ENCODE measurements at places on chromosomes 2 and 18.

GRCh38 chr2:203619267-203619878 is 84.3 kb upstream of the RAPH1 start:
- no peak for DNase-seq

DNA sequence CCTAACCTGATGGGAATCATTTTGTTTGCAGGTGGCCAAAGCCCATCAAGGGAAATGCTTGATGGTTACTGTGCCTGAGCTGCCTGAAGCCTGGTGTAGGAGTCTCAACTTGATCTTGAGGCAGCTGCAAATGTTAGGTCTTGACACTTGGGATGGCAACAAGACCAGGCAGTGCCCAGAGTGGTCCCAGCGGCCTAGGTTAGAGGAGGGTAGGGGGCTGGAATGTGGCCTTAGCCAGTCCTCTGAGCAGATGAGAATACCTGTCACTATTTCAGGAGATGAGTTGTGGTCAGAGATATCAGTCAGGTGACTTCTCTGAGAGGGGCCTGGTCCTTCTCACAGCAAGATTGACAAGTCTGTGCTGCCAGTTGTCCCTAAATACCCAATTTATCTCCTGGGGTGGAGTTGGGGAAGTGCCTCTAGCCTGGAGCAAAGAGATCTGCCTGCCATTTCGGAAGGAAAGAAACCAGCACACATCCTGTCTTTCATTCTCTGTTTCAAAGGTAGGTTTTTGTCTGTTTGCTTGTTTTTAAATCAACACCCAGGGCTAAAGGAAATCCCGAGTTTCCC is 13.4 kb downstream of the SPTBN1 start:
- DNase-seq = no peak

DNA sequence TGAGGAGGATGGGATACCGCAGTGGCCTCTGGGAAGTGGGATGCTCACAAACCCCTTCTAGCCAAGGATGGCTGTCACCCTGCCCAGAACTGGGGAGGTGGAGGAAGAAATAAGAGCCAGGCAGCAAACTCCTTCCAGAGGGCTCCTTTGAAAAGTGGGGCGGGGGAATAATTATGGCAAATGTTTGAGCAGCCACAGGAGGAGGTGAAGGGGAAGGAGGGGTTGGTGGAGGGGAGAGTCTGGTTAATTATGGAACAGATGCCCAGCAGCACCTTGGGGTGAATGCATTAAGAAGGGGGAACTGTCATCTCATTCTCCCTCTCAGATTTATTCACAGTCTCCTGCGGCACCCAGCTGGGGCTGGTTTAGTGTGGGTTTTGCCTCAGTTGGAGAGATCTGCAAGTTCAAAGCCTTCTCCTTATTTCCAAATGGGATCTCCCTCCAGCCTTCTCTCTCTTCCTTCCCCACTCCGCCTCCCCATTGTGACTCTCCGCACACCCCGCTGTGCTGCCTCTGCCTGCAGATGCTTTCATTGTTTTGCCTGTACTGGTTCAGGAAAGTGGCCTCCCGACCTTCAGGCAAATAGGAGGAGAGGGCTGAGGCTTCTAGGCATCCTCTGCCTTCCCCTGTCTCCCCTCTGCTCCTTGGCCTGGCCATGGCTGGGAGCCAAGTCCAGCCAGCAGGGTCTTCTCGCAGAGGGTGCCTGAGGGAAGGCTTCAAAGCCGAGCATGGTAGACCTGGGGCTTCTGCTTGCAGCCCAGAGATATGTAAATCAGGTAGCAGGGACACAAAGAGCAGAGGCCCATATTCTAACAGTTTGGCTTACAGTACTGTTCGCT is 457.2 kb upstream of the MEX3C start:
- no peak for DNase-seq

DNA sequence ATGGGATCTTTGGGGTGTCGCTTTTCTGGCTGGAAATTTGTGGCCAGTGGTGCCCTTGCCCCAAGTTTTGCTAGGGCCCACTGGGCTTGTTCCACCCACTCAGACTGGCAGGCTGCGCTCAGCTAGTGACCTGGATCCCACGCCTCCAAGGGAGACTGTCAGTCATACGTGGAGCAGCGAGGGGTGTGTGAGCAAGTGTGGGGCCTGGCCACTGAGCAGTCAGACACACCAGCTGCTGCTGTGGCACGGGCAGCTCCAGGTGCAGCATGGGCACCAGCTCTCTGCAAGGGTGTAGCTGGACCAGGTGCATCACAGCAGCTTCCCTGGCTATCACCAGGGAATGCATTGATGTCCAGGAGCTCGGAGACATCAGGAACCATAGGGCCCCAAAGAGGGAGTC is 327.0 kb downstream of the NR4A2 start:
- DNase-seq = no peak

- DNase-seq = no peak
Observed at GRCh38 chr2:33304032-33304864, 172.2 kb upstream of the RASGRP3 start.

GRCh38 chr2:74625658-74626425 is 22.3 kb downstream of the M1AP start:
- no peak for DNase-seq

GRCh38 chr18:31275722-31276463 is 42.1 kb upstream of the DSG1 start:
- no peak for DNase-seq

DNA sequence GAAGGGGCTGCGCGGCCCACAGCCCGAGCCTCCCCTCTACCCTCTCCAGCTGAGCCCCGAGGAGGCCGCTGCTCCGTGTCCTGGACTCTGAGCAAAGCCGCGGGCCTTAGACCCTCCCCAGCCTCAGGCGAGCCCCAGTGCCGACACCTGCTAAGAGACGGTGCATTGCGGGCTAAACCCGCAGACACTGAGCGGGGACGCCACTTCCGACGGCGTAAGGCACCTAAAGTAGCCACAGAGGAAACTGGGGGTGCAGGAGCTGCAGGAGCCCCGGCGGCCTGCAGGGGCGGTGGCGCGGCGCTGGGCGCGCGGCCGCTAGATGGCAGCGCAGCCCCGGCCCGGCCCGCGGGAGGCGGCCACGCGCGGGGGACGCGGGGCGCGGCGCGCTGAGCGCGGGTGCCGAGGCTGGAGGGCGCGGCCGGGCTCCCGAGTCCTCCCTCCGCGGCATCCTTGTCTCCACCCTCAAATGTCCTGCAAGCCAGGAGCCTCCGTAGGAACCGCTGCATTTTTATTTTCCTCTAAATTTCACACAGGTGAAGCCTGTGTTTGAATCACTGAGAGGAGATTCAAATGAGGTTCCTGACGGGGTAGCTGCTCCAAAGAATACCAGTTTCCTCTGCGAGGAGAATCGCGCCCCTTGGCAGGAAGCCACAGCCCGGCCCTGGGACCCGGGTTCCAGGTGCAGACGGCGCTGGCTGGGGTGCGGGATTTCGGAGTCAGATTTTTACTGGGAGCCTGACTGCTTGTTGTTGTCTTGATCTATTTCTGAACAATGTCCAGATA is 650.5 kb downstream of the GALR1 start:
- DNase-seq = no peak

- peak; percentile 93 for DNase-seq
Observed at GRCh38 chr2:202635428-202636212, 851 bp downstream of the FAM117B start.

DNA sequence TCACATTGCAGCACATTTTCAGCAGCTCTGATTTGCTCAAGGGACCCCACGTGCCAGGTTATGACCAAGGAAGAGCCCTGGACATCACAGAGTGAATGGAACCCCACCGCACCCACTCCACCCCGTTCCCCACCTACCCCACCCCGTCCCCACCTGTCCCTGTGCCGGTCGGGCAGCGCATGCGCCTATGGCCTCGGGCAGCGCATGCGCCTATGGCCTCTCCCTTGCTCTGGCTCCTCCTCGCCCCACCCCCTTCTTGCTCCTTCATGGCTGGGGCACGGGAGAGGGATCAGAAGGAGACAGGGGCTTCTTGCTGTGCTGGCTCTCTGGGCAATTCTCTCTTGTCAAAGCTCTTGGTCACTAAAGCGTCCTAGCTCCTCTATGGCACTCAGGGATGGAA is 371.8 kb upstream of the HS6ST1 start:
- no peak for DNase-seq
